Activated CD4-positive, alpha-beta memory T cell treated with anti-CD3 and anti-CD28 coated beads, Interleukin-2, amount 10 ng/mL, durations not matched to agents 7 days and 5 days (primary cell): ENCODE measurements at places on chromosomes 12 and 14.

- no peak for DNase-seq
Measured at GRCh38 chr12:3335078-3335487, 155.9 kb upstream of the PRMT8 start.

GRCh38 chr12:97414855-97415254 is 47.7 kb upstream of the RMST start:
- DNase-seq, result no peak

GRCh38 chr12:2064071-2064507 is 11.3 kb downstream of the CACNA1C start:
- DNase-seq, result peak; percentile 41

- no peak for DNase-seq
Measured at GRCh38 chr14:53621921-53622320, 334.7 kb downstream of the BMP4 start.

DNA sequence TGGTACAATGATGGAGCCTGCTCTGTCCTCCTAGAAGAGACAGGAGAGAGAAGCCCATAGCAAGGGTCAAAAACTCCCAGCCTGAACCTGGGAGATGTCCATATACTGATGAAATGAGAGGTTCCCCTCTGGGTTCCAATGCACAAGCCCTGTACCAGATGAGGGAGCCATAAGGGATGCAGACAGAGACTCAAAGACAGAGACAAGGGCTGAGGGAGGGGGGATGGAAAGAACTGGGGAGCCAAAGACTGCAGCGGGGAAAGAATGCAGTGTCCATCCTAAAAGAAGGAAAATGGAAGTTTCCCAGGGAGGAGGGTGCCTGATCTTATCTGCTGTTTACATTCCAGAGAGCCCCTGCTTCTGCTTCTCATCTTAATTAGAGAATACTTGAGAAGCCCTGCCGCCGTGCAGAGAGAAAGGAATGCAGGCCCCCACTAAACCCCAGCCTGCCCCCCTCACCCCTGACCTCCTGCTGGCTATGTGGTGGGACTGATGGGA is 27.7 kb downstream of the KRT18 start:
- no peak for DNase-seq

DNA sequence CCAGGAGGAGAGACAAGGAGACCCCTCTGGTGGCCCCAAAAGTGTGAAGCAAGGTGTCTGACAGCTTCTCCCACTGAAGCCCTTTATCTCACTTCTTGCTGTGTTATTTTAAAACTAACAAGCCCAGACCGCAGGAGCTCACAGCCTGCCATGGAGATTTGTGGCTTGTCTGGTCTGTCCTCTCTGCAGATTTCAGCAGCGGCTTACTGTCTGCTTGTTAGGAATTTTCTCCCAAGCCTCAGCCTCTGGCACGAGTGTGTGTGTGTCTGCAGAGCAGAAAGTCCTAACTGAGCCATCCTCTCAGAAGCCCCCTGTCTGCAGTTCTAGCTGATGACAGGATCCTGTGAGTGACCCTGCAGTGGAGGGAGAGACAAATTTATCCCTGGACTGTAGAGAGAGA is 87.9 kb upstream of the HSPB8 start:
- no peak for DNase-seq

DNA sequence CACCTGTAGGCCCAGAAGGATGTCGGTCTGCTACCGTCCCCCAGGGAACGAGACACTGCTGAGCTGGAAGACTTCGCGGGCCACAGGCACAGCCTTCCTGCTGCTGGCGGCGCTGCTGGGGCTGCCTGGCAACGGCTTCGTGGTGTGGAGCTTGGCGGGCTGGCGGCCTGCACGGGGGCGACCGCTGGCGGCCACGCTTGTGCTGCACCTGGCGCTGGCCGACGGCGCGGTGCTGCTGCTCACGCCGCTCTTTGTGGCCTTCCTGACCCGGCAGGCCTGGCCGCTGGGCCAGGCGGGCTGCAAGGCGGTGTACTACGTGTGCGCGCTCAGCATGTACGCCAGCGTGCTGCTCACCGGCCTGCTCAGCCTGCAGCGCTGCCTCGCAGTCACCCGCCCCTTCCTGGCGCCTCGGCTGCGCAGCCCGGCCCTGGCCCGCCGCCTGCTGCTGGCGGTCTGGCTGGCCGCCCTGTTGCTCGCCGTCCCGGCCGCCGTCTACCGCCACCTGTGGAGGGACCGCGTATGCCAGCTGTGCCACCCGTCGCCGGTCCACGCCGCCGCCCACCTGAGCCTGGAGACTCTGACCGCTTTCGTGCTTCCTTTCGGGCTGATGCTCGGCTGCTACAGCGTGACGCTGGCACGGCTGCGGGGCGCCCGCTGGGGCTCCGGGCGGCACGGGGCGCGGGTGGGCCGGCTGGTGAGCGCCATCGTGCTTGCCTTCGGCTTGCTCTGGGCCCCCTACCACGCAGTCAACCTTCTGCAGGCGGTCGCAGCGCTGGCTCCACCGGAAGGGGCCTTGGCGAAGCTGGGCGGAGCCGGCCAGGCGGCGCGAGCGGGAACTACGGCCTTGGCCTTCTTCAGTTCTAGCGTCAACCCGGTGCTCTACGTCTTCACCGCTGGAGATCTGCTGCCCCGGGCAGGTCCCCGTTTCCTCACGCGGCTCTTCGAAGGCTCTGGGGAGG is at the start of gene LTB4R:
Gene LTB4R (plus strand): TSS at position 857 of the 959 bp plus-strand sequence. CDS start 4,150 bp downstream, outside the sequence.
- peak; percentile 76 for DNase-seq

DNA sequence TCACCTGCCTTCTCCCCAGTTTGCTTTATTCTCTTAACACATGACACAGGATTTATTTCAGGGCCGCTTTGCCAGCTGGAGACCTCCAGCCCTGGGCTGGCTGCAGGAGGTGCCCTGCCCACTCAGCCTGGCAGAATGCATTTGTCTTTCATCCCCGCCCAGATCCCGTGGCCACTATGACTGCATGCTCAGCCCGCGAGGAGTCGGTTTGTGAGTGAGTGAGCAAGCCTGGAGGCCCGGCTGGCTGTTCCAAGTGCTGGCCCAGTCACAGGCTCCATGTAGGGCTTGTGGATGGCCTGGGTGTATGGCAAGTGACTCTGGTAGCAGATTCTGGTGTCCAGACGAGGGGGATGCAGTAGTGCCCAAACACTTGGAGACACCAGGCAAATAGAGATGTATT is 2.1 kb downstream of the TDP1 start:
- DNase-seq, result no peak

- no peak for DNase-seq
Measured at GRCh38 chr14:65349100-65349499, 63.4 kb upstream of the FUT8 start.

DNA sequence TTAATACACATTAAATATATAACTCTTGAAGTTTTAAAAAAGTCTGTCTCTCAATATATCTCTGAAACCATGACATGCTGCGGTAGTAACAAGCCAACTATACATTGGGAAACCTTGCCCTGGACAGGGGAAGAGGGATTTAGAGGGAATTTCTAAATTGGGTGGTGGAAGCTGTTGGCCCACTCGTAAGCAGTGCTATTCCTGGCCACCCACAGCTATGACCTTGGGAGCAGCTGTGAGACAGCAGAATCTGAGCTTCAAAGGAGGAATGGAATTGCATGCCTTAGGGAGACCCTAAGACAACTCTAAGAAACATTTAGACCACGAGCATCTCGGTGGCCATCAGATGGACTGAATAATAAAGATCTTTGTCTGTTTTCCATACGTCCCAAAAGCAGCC is 15.8 kb upstream of the GCH1 start:
- DNase-seq, result no peak

GRCh38 chr12:98437806-98438595 is 77.4 kb upstream of the TMPO start:
- DNase-seq, result no peak

- no peak for DNase-seq
Measured at GRCh38 chr14:68616221-68616902, 176.5 kb downstream of the ZFP36L1 start.

DNA sequence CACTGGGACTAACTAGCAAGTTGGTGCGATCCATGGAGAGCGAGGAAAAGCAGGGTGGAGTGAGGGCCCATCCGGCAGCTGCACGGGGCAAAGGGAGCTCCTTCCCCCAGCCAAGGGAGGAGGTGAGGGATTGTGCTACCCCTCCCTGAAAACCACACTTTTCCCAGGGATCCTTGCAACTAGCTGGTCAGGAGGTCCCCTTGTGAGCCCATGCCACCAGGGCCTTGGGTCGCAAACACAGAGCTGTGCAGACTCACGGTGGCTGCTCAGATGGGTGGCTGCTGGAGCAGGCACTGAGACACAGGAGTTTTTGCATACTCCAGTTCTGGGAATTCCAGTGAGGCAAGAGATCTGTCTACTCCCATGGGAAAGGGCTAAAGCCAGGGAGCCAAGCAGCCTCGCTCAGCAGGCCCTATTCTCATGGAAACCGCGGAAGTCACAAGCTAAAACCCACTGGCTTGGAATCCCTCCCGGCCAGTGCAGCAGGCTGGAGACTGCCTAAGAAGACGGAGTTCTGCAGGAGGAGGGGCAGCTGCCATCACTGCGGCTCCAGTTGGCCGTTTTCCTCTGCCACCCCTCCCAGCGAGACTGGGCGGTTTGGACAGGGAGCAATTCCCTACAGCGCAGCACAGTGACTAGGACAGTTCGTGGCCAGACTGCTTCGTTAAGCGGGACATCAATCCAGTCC is 10.9 kb upstream of the ZNF705A start:
- no peak for DNase-seq

- no peak for DNase-seq
Measured at GRCh38 chr12:108814462-108815211, 42.7 kb downstream of the SSH1 start.

GRCh38 chr14:63361790-63362189 is 43.1 kb upstream of the GPHB5 start:
- no peak for DNase-seq
